Caudate nucleus (tissue), 63 donors: ENCODE measurements at places on chromosomes 2 and 18.

DNA sequence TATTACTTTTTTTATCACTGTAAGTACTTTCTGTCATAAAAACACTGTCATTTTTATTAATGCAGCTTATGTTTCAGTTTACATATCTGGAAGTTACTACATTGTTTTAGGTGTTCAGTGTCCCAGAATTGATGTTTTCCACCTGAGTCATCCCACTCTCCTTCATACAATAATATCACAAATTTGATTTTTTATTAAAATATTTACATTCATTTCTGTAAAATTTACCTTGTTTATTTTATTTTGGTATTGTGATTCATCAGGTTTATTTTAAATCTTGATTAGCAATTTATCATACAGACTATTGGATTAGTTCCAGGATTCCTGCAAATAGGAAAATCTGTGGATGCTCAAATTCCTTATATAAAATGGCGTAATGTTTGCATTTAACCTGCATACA, 1662.9 kb downstream of the SUCLG1 start:
- DNase-seq: no peak

- DNase-seq: no peak
These were observed 46.0 kb downstream of the ADCY3 start for GRCh38 chr2:24874035-24874434.

GRCh38 chr2:211479536-211480150, 923.2 kb downstream of the CPS1 start:
- no peak for DNase-seq

DNA sequence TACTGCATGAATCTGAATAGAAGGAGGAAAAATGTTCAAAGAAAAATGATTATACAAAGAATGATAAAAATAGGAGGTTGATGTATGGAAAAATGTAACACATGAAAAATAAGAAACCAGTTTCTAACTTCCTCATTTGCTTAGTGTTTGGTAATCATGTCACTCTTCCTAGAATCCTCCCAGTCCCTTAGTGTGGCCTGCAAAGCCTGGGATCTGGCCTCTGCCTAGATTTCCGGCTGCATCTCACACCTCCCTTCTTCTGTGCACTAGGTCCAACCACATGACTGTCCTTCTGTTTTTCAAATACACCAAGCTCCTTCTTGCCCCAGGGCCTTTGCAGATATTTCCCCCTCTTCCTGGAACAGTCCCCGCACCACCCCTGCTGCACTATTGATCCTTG, 76.8 kb upstream of the RBMS1 start:
- no peak for DNase-seq

DNA sequence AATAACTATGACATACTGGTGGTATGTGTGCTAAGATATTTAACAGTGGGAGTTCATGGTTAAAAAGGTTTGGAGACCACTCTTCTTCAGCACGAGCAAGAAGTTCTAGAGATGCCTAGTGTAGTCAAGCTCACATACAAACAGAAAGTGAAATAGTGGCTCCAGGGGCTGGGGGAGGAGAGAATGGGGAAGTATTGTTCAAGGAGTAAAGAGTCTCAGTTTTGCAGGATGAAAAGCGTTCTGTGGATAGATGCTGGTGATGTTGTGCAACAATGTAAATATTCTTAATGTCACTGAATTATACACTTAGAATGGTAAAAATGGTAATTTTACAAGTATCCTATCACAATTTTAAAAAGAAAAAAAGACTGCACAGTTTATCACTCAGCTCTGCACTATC, 29.0 kb upstream of the EPAS1 start:
- no peak for DNase-seq

GRCh38 chr2:191636586-191636985, 41.4 kb upstream of the NABP1 start:
- no peak for DNase-seq

DNA sequence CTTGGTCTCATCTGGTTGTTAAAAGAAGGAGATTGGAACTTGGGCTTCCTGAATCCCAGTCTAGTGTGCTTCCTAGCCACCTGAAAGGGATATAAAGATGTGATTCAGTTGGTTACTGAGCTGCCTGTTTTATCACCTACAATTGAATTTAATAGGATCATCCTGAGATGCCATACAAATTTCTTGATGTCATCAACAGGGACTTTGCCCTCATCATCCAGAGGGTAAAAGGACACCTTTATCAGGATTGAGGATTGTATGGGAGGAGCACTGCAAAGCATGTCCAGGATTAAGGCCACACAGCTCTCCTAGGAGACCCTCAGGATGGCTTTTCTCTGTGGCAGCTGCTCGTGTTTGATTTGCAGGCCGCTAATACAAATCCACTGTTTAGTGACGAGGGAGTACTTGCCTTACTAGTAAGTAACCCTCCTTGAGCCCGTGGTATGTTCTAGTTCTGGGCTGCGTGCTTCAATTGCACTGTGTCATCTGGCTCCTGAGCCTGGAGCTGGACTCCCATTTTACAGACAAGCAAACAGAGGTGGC, 28.6 kb downstream of the SH3RF3 start:
- DNase-seq: no peak
